Activated CD4-positive, alpha-beta T cell treated with anti-CD3 and anti-CD28 coated beads, Interleukin-2, amount 10 ng/mL, durations not matched to agents 24 days and 14 days (primary cell): ENCODE measurements at places on chromosomes 1 and 21.

GRCh38 chr1:235069577-235070563, 58.8 kb downstream of the TOMM20 start:
- no peak for DNase-seq

GRCh38 chr1:33524586-33524985, 52.1 kb downstream of the ZSCAN20 start:
- no peak for DNase-seq

DNA sequence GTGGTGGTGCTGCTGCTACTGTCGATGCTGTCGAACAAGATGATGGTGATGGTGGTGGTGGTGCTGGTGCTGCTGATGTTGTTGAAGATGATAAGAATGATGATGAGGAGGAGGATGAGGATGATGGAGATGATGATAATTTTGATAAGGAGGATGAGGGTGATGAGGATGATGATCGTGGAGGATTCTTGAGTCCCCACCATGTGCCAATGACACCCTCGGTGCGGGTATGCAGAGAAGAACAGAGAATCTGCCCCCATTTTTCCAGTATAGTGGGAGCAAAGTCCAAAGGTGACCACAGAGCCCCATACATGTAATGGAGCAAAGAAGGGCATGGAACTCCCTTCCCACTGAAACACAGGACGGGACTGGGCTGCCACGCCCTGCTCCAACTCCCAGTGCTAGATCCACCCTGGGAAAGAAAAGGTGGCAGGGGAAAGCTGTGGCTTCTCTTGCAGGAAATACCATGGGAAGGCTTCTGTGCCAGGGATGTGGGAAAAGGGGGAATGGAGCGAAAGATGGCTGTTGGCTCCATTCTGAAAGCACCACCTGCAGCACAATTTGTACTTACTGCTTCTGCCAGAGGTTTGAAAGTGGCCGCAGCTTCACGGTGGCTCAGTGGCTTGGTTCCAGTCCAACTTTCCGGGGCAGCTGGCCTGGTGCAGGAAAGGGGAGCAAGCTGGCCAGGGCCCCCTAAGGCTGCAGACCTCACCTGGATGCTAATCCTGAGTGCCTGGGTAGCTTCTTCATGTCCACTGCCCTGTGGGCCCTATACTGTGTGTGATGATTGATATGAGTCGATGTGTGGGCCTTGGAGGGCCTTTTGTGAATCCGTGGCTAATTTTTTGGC, 387.2 kb upstream of the VAMP3 start:
- DNase-seq = no peak

GRCh38 chr21:39673736-39674135, 61.0 kb downstream of the B3GALT5 start:
- DNase-seq = no peak

DNA sequence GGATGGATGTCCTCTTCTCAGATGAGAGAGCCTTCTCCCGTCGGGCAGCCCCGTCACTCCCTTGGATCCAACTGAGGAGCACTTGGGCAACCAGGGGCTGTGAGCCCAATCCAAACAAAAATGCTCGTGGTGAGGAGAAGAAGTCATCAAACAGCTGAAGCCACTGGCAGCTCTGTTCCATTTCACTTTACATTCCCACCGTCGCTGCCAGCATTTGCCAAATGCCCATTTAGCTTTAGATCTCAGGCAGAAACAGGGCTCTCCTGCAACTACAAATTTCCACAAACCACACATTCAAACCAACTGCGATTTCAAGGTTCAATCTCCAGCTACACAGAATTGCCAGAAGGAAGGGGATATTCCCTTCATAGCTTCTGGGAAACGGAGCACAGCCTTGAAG, 634.6 kb downstream of the SMYD3 start:
- DNase-seq = no peak

DNA sequence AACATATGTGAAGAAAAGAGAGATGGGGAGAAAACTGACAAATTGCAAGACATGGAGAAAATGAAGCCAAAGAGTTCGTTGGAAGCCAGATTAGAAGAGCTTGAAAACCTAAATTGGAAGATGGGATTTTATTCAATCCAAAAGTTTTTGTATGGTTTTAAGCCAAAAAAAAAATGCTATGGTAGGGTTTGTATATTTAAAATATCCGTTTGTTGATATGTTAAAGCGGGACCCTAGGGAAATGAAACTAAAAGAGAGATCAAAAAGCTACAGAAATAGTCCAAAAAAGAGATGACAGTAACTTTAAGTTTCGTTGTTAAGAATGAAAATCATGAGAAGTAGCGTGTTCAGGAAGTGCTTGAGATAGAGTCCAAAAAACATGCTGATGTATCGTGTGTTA, 617.7 kb upstream of the ADGRL2 start:
- no peak for DNase-seq
